ENCODE measurements at places on chromosomes 3 and 15.

- DNase-seq: no peak
Measured at GRCh38 chr3:156793851-156794250, 32.3 kb upstream of the LEKR1 start.

- no peak for DNase-seq
Measured at GRCh38 chr3:143237077-143237627, 117.6 kb downstream of the CHST2 start.

DNA sequence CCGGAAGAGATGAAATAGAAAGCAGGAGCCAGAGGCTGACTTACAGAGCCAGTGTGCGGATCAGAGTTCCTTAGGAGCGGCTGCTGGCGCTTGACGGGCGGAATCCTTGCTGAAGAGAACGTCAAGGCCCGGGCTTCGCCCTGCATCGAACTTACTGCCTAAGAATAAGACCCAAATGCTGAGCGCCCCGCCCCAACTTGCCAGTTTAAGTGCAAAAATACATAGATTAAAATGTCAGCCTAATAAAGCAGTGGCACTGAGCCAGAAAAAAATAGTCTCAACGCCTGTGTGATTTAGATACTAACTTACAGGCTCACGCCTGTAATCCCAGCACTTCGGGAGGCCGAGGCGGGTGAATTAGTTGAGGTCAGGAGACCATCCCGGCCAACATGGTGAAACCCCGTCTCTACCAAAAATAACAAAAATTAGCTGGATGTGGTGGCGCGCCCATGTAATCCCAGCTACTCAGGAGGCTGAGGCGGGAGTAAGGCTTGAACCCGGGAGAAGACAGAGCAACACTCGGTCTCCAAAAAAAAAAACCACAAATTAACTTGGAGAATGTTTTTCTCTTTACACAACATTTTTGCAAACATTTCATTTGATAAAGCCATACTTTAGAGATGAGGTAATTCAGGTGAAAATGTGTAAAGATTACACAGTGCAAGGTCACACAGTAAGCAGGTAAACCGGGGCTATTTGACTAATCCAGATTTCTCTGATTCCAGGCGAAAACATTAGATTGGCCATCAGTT, 1.2 kb upstream of the UBP1 start:
- no peak for DNase-seq

GRCh38 chr3:172380632-172381031, 67.6 kb downstream of the GHSR start:
- no peak for DNase-seq

DNA sequence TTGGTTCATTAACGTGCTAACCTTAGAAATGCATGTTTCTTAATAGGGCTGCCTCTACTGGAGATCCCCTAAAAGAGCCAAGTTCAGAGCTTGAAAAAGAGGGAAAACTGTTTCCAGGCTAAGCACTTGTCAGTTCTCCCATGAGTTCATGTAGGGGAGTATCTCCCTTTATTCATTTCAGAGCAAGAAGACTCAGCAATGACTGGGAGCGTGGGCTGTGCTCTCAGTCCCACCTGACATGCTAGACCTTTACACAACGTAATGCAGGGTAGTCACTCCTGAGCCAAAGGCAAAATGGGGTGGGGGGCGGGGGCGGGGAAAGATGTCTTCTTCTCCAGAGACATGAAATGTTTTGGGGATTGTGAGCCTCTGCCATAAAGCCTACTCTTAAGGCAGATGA, 420.1 kb upstream of the MCTP2 start:
- no peak for DNase-seq

- no peak for DNase-seq
Measured at GRCh38 chr3:35651851-35652250, 12.5 kb downstream of the ARPP21 start.
